ENCODE measurements at places on chromosomes 7 and 10. TPM values are rescaled to one million over a fixed set of nuclear protein-coding genes. Genes with fewer than 3 reads are reported as not detected.

The CLRN3 gene
- 0.37 TPM for total RNA-seq

The CCL26 gene
- total RNA-seq, result 3.6 TPM

The HIF1AN gene
- total RNA-seq, result 7.2 TPM

The SLC26A5 gene
- 1.3 TPM for total RNA-seq

The UTF1 gene
- not detected for total RNA-seq

The PRSS37 gene
- total RNA-seq, result not detected

The DPYSL4 gene
- total RNA-seq, result 0.79 TPM

- DNase-seq, result no peak
- H3K27me3 ChIP-seq, result no peaks in the 10 kb centered on the region
- no peaks in the 10 kb centered on the region for H3K36me3 ChIP-seq
These were observed 35.7 kb upstream of the SHH start for GRCh38 chr7:155847821-155848435.

- H3K4me1 ChIP-seq, result peaks cover 6% of the 10 kb centered on the region
- no peak overlapping the region for H3K4me3 ChIP-seq
- no peak for DNase-seq
- no peaks in the 10 kb centered on the region for H3K36me3 ChIP-seq
- peak overlapping the region; percentile 43 for H3K27ac ChIP-seq
These were observed 35.2 kb downstream of the KCNMA1 start for GRCh38 chr10:77602231-77602912.

- H3K27me3 ChIP-seq, result no peaks in the 10 kb centered on the region
- no peak for DNase-seq
- H3K4me1 ChIP-seq, result no peaks in the 10 kb centered on the region
These were observed 263.2 kb downstream of the DGKB start for GRCh38 chr7:14639329-14639728.

GRCh38 chr7:31488562-31489203 lies 25.2 kb upstream of the ITPRID1 start:
- no peak overlapping the region for H3K27ac ChIP-seq
- no peaks in the 10 kb centered on the region for H3K4me1 ChIP-seq
- H3K4me3 ChIP-seq, result no peak overlapping the region
- no peaks in the 10 kb centered on the region for H3K36me3 ChIP-seq

GRCh38 chr7:148698007-148698396 lies 701 bp upstream of the CUL1 start:
- peak overlapping the region; percentile 73 for H3K4me3 ChIP-seq
- no peaks in the 10 kb centered on the region for H3K27me3 ChIP-seq
- peaks cover 26% of the 10 kb centered on the region for H3K4me1 ChIP-seq
- H3K27ac ChIP-seq, result peak overlapping the region; percentile 96
- no peak for DNase-seq

DNA sequence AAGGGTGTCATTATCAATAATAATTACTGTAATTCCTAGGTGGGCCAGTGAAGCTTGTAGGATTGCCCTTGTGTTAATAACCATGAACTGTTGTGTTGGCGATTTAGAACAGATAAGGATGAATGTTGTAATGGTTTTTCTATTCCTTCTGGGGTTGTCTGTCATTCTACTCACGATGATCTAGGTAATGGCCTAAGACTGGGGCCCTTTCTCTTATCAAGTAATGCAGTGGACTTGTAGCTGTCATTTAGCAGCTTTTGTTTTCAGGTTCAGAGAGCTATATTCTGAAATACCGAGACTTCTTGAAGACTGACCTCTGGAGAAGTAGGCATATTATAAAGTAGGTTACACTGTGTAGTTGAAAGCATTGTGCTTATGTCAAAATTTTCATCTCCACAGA lies 110.2 kb downstream of the TAF3 start:
- no peaks in the 10 kb centered on the region for H3K36me3 ChIP-seq
- H3K4me1 ChIP-seq, result no peaks in the 10 kb centered on the region
- no peak for DNase-seq
- H3K4me3 ChIP-seq, result no peak overlapping the region
- H3K27ac ChIP-seq, result no peak overlapping the region

DNA sequence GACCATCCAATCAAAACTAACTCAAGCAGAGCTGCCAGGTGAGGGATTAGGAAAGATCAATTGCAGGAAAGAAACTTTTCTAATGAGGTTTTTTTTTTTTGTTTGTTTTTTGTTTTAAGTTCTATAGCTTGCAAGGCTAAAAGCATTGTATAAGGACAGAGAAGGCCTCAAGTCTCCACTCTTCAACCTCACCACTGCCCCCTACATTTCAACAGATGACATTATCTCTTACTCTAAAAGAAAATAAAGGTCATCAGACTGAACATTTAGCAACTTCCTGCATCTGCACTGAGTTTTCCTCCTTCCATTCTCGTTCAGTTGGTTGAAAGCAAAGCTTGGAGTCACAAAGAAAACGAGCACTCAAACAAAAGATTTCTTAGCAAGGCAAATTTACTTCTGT lies 45.2 kb upstream of the EXOC4 start:
- H3K4me3 ChIP-seq, result no peak overlapping the region
- H3K4me1 ChIP-seq, result no peaks in the 10 kb centered on the region
- H3K36me3 ChIP-seq, result no peaks in the 10 kb centered on the region
- DNase-seq, result no peak
- no peak overlapping the region for H3K27ac ChIP-seq

GRCh38 chr7:130481898-130482297 lies 10.0 kb upstream of the MEST start:
- no peak overlapping the region for H3K4me3 ChIP-seq
- DNase-seq, result no peak
- no peak overlapping the region for H3K27ac ChIP-seq
- no peaks in the 10 kb centered on the region for H3K36me3 ChIP-seq

- H3K4me3 ChIP-seq, result no peak overlapping the region
- no peak for DNase-seq
- peak overlapping the region; percentile 65 for H3K27ac ChIP-seq
- H3K36me3 ChIP-seq, result peaks cover 11% of the 10 kb centered on the region
These were observed 19.7 kb downstream of the AQP1 start for GRCh38 chr7:30931161-30931928.

GRCh38 chr7:152338561-152338960 lies 97.2 kb downstream of the KMT2C start:
- no peaks in the 10 kb centered on the region for H3K36me3 ChIP-seq
- H3K27me3 ChIP-seq, result no peaks in the 10 kb centered on the region
- H3K4me1 ChIP-seq, result peaks cover 47% of the 10 kb centered on the region
- H3K4me3 ChIP-seq, result no peak overlapping the region
- no peak for DNase-seq

All from upper lobe of left lung (tissue), 6 donors.